ENCODE measurements at places on chromosomes 7 and 10. TPM values are rescaled to one million over a fixed set of nuclear protein-coding genes. Genes with fewer than 3 reads are reported as not detected.

GRCh38 chr7:141992156-141992555 lies 3.5 kb upstream of the MGAM start:
- DNase-seq: no peak

The PPP1R17 gene
- total RNA-seq: not detected

GRCh38 chr7:47283497-47284131 lies 298.3 kb downstream of the TNS3 start:
- DNase-seq: no peak

- no peak for DNase-seq
These were observed 41.2 kb downstream of the LSMEM1 start for GRCh38 chr7:112521942-112522341.

The WDR86 gene
- total RNA-seq: 17.2 TPM

DNA sequence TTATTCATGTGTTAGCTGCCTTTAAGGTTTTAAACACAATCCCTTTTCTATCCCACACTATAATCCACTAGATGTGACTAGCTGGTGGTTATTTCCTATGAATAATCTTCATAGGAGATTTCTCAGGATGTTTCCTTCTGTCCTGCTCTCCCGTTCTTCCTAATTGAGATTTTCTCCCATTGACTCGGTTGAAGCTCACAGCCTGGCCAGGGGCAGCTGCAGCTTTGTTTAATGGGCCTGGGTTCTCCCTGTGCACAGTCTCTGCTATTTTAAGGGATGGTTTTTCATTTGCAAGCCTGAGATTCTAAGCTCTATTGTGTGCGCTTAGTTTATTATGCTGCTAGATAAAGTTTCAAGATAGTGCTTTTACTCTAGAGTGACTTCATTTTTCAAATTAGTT lies 283.4 kb upstream of the AOAH start:
- no peak for DNase-seq

- no peak for DNase-seq
These were observed 24.0 kb downstream of the GRM3 start for GRCh38 chr7:86667732-86668131.

- no peak for DNase-seq
These were observed 7.6 kb downstream of the IFIT2 start for GRCh38 chr10:89309156-89310055.

The CDCA7L gene
- total RNA-seq: 12.7 TPM

The GIMAP7 gene
- 30.3 TPM for total RNA-seq

DNA sequence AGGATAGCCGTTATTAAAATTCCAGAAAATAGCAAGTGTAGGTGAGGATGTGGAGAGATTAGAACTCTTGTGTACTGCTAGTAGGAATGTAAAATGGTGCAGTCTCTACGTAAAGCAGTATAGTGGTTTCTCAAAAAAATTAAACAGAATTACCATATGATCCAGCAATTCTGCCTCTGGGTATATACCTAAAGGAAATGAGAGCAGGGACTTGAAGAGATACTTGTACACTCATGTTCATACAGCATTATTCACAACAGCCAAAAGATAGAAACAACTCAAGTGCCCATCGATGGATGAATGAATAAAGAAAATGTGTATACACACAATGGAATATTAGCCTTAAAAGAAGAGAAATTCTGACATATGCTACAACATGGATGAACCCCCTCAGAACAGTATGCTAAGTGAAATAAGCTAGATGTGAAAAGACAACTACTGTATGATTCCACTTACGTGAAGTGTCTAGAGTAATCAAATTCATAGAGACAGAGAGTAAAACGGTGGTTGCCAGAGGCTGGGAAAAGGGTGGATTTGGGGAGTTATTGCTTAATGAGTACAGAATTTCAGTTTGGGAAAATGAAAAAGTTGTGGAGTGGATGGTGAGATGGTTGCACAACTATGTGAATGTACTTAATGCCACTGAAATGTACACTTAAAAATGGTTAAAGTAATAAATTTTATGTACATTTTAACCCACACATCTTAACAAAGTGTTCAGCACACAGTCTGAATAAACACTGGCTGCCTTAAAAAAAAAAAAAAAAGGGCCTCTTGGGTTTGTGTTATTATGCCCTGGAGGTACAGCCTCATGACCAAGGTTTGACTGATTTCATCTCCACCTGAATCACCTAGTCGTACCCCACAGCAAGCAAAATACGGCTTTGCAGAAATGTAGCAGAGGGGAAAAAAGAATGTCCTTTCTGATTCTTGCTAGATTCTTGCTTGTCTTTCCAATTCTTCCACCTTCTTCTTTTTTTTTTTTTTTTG lies 26.2 kb downstream of the BUB3 start:
- DNase-seq: no peak

GRCh38 chr10:101834341-101834740 lies 9.3 kb downstream of the KCNIP2 start:
- no peak for DNase-seq
